ENCODE measurements at places on chromosomes 12 and 14.

- DNase-seq, result no peak
These were observed 13.1 kb downstream of the ARMH4 start for GRCh38 chr14:58138714-58139482.

DNA sequence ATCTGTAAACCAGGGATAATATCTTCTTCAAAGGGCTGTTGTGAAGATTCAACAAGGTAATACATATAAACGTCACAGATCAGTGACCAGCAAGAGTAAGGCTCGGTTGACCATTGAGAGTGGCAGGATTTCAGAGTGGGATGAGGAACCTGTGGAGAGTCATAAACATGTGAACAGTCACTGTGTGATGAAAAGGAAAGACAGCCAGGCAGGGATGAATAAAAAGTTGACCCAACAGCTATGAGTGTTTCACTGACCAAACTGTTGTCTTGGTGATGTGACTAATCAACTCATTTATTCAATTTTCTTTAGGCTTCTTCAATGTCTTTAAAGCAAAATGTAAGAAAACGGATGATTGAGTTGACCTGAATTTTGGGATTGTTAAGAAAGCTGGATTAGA is 8.6 kb upstream of the FRMD6 start:
- DNase-seq, result no peak

DNA sequence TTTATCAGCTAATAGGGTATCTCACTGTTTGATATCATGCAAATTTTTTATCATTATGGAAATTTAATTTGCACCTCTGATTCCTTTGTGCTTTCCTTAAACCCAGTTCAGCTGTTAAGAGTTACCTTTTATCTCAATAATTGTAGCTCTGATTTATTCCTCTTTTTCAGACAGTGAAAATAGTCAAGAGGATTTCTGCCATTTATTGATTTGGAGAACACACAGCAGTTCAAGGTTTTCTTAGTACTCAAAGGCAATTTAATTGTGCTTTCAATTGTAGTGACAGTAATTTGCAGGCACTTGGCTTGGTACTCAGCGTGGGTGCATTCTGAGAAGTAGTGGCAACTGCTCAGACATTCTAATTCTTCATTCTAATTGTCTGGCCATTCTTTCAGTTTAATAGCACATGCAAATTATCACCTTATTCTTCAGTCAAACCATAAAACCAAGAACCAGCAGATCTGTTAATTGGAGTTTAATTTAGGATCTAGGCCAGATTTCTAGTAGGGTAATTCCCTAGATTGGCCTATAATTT is 709.3 kb downstream of the RPS29 start:
- DNase-seq, result no peak

GRCh38 chr14:105665247-105665950 is 139.0 kb downstream of the TMEM121 start:
- DNase-seq, result no peak

- no peak for DNase-seq
These were observed 83.8 kb upstream of the HMGA2 start for GRCh38 chr12:65740506-65740872.

DNA sequence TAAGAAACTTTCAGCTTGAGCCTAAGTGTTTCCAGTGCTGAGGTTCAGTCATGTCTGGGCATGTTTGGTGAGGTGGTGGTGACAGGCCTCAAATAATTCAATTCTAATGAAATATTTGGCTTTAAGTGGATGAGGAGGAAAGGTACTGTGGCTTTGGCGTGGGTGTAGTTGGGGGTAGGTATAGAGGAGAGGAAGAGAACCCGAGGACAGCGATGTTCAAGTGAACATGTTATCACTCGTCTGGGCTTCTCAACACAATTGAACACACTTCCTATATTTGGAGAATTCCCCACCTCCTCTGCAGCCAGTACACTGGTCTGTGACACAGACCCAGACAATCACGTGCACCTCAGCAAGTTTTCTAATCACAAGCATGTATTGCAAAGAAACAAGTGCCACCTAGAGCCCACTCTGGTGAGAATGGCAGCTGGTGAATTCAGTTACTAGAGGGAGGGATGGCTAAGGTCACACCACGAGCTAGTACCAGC is 53.0 kb downstream of the IFNG-AS1 start:
- DNase-seq, result no peak

DNA sequence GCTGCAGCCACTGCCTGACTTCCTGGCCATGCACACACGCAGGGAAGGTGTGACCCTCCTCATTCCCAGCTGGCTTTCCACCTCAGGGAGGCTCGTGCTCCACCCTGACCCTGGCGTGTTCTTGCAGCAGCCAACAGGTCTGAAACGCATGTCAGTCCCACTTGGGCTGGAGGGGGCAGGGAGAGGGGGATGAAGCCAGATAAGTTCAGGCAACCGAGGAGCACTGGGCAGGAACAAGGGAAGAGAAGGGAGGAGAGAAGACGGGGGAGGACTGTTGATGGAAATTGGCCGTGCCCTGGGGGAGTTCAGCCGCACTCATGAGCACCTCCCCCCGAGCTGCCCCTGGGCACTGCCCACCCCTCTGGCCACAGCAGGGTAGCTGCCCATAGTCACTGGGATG is 182.4 kb upstream of the PRMT8 start:
- DNase-seq, result no peak

- DNase-seq, result no peak
These were observed 18.1 kb downstream of the PPM1H start for GRCh38 chr12:62916632-62917425.

DNA sequence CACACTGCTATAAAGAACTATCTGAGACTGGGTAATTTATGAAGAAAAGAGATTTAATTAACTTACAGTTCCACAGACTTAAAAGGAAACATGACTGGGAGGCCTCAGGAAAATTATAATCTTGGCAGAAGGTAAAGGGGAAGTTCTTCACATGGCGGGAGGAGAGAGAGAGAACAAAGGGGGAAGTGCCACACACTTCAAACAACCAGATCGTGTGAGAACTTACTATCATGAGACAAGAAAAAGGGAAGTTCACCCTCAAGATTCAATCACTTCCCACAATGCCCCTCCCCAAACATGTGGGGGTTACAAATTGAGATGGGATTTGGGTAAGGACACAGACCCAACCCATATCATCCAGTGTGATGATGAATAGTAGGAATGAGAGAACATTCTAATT is 366.5 kb downstream of the LRFN5 start:
- DNase-seq, result no peak

GRCh38 chr14:38056270-38056669 is 151.4 kb upstream of the SSTR1 start:
- DNase-seq, result no peak

- no peak for DNase-seq
These were observed 42.7 kb downstream of the CAMKK2 start for GRCh38 chr12:121253638-121254335.

- no peak for DNase-seq
These were observed 82.1 kb downstream of the CMKLR1 start for GRCh38 chr12:108257004-108257403.

DNA sequence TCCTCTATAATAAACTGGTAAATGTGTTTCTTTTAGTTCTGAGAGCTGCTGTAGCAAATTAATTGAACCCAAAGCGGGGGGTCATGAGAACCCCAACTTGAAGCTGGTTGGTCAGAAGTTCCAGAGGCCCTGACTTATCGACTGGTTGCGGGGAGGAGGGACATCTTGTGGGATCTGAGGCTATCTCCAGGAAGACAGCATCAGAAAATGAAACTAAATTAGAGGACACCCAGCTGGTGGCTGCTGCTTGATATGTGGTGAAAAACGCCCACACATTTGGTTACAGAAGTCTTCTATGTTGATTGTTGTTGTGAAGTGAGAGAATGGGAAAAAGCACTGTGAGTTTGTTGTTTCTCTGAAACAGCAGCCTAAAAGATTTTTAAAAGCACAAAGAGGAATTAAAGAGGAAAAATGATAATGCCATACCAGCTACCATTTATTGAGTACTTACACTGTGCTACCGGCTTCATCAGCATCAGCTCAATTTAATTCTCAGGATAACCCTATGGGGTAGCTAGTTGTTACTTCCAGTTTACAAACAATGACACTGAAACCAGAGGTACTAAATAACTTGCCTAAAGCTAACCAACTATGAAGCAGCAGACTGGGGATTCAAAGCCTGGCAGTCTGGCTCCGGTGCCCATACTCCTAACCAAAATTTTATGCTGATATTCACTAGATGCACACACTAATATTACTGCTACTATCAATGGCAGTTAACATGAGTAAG is 24.3 kb downstream of the DDX24 start:
- DNase-seq, result no peak

- no peak for DNase-seq
These were observed 5.7 kb upstream of the CLEC14A start for GRCh38 chr14:38261620-38262019.

All from pulmonary artery endothelial cell (primary cell).